ENCODE measurements at places on chromosomes 16 and 17.
A peak's percentile ranks its signal among the peaks of the same experiment; 100 is the strongest.

DNA sequence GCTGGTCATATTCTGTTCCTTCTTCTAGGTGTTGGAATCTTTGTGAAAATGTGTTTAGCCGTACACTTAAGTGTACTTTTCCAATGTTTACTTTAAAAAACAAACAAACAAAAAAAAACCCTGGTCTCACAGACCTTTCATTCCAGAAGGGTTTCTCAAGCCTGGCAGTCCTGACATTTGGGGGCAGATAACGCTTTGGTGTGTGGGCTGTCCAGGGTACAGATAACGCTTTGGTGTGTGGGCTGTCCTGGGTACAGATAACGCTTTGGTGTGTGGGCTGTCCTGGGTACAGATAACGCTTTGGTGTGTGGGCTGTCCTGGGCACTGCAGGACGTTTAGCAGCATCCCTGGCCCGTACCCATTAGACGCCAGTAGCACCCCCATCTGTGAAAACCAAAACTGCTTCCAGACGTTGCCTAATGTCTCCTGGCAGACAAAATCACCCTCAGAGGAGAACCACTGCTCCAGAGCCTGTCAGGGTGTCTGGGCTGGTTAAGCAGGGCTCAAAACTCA, 15.2 kb upstream of the FLCN start:
- no peak for DNase-seq

DNA sequence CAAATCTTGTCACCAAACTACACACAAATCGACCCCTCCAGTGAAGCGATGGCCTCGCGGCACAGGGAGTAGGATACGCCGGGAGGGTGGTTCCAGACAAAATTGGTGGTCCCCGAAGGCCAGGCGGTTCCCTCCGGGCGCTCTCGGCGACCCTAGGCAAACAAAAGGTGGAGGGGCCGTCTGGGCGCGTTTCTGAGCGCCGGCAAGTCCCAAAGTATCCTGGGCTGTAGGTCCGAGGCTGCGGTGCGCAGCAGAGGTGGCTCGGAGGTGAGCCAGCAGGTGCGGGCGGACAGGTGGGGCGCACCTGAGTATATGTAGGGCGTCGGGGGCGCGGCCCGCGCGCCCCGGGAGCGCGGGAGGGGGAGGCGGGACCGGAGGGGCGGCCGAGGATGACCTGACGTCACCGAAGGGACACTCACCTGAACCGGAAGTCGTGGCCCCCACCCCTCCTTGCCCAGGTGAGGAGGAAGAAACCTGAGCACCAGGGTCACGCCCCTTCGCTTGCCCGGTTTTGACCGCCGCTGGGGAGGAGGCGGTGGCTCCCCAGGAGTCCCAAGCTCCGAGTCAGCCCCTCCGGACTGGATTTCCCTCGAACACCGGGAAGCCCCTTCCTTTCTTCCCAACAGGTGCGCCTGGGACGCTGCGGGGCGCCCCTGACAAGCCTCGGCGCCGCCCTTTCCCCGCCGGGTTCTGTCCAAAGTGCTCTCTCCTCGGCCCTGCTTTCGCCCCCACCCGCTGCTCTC, at the start of gene CLDN7:
TSS of gene CLDN7 (minus strand) at position 287 of the 743 bp plus-strand sequence. CDS start 435 bp downstream, outside the sequence.
- no peak for DNase-seq

DNA sequence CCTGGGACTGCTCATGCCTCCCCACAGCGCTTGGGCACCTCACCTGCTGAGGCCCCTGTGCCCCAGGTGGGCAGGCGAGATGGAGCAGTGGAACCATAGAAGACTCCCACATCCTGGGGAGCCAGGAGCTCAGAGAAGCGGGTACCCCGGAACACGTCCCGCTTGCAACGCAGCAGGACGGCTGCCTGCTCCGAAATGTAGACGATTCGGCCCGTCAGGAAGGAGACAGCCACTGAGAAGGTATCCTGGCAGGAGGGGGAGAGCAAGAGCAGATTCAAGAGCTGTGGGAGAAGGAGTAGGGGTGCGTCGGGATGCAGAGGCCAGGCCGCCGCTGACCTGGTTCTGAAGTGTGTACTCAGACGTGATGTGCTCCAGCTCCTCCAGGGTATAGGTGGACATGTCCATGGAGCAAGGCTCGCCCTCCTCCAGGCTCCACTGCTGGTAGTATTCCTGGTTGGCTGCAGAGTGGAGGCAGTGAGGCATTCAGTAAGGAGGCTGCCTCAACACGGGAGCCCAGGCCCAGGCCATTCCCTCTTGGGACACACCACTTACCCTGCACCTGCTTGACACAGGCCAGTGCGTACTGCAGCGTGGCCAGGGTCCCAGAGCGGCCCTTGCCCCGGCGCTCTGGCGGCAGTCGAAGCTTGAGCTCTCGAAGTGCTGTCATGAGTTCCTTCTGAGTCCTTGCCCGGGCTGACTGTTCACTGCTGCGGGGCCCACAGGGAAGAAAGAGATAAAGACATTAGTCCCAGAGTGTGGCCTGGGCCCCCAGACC, 2.6 kb downstream of the PER1 start:
- DNase-seq = peak; percentile 4

GRCh38 chr16:4111748-4112696, 4.2 kb downstream of the ADCY9 start:
- DNase-seq = no peak

DNA sequence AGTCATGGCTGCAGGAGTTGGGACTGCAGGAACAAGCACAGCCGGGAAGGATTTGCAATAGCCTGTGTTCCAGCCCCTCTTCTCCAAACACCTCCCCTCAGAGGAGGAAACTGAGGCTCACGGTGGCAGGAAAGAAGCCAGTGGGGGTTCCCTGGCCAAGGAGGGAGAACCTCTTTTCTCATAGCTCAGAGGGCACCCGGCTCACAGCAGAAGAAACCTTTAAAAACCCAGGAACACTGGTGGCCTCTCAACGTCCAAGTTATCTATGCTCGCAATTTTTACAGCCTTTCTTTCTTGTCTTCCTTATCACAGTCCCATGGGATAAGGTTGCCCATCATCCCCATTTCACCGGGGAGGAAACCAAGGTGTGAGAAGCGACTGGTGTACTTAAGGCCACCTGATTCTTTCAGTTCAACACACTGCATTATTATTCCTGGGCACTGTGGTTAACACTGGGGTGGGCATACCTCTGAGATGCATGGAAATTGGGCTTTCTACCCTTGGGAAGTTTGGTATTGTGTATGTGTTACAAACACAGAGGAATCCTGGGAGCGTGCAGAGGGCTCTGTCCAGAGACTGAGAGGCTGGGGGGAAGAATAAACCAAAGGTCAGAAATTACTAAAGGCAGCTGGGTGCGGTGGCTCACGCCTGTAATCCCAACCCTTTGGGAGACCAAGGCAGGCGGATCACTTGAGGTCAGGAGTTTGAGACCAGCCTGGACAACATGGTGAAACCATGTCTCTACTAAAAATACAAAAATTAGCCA, 791 bp upstream of the ZNF629 start:
- DNase-seq = no peak

DNA sequence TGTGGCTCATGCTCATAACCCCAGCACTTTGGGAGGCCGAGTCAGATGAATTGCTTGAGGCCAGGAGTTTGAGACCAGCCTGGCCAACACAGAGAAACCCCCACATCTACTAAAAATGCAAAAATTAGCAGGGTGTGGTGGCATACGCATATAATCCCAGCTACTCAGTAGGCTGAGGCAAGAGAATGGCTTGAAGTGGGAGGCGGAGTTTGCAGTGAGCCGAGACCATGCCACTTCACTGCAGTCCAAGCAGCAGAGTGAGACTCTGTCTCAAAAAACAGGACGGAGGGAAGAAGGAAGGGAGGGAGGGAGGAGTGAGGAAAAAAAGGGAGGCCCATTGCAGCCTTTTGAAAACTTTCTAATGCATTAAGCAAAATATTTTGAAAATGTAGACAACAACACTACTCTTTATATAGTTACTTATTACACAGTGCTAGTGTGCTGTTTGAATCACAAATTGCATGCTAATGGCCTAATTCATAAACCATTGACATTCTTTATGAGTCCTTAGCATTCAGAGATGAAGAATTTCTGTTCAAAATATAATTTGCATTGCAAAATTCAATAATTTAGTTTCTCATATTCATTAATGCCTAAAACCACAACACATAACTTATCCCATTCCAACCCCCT, 59.4 kb downstream of the TMEM114 start:
- no peak for DNase-seq

- DNase-seq = no peak
Observed at GRCh38 chr16:84448444-84448843, 56.0 kb downstream of the MEAK7 start.

DNA sequence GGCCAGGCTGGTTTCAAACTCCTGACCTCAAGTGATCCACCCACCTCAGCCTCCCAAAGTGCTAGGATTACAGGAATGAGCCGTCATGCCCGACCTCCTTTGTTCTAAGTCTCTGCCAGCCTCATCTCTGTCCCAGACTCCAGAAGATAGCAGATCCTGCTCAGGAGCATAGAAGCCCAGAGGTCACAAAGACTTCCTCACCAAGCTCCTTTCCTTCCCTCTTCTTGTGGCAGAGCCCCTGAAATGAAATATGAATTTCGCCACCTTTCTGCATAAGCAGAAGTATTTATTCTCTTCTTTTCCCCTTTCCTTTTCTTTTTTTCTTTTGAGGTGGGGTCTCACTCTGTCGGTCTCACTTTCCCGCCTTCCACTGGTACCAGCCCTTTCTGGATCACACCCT, 11.5 kb upstream of the PIPOX start:
- no peak for DNase-seq

DNA sequence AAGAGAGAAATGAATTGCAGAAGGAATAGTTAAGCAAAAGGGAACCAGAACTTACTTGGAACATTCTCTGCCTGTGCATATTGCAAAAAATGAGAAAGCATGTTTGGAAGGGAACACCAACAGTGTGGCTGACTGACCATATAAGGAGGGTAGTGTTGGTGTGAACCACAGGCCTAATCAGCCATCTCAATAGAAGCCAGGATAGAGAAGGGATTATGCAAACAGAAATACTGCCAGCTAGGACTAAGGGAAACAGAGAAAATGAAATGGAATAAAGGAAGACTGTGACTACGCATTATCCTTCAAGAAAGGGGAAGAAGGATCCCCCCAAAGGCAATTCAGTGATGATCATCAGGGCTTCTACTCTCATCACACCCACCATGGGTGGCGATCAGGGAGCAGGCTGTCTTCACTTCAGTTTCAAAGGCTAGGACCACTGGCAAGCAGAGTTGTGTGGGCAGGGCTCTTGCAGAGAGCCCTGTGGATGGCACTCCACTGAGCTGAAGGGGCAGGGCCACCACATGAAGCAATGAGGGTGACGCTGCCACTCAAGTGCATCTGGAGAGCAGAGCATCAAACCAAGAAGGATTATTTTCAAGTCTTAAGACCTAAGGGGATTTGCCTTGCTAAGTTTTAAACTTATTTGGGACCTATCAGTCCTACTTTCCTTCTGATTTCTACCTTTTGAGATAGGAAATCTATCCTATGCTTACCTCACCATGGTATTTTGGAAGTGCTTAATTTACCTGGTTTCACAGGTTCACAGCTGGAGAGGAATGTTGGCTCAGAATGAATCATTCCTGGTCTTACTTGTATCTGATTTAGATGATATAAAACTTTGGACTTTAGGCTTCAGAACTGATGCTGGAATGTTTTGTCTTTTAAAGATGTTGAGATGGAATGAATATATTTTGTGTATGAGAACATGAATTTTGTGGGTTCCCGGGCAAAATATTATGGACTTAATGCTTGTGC, 140.5 kb downstream of the SSH2 start:
- no peak for DNase-seq

DNA sequence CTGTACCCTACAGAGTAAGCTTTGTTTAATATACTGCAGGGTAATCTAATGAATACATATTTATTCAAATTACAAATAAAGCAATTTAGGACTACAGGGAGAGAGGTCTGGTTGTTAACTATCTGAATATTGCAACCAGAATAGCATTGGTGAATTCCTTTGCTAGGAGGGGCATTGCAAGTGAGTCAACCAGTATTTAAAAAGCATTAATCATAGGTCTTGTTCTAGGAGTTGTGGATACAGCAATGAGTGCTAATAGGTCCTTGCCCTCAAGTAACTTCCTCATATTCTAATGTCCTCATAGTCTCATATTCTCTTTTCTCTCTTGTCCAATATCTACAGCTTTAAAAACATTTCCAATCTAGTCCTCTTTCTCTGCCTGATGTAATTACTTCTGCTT, 531.4 kb downstream of the CDH11 start:
- DNase-seq = no peak

Measured in effector CD4-positive, alpha-beta T cell (primary cell).